Choroid plexus epithelial cell (primary cell): ENCODE measurements at places on chromosomes 13 and 19.
A peak's percentile ranks its signal among the peaks of the same experiment; 100 is the strongest.

DNA sequence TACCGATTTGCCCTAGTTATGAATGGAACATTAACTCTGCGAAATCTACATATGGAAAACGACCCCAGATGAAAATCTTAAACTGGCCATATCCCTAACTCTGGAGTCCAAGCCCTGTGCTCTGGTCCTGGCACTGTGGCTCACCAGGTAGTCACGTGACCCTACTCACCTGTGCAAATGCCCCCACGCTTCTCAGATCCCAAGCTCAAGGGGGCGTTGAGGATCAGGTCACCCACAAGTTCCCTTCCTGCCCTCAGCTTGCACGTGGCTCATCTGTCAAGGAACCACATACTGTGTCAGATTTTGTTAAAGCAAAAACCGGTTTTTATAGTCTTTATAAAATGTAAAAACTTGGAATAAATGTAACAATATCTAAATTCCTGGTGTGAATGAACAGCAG, 324.0 kb downstream of the SHISA2 start:
- no peak for DNase-seq

DNA sequence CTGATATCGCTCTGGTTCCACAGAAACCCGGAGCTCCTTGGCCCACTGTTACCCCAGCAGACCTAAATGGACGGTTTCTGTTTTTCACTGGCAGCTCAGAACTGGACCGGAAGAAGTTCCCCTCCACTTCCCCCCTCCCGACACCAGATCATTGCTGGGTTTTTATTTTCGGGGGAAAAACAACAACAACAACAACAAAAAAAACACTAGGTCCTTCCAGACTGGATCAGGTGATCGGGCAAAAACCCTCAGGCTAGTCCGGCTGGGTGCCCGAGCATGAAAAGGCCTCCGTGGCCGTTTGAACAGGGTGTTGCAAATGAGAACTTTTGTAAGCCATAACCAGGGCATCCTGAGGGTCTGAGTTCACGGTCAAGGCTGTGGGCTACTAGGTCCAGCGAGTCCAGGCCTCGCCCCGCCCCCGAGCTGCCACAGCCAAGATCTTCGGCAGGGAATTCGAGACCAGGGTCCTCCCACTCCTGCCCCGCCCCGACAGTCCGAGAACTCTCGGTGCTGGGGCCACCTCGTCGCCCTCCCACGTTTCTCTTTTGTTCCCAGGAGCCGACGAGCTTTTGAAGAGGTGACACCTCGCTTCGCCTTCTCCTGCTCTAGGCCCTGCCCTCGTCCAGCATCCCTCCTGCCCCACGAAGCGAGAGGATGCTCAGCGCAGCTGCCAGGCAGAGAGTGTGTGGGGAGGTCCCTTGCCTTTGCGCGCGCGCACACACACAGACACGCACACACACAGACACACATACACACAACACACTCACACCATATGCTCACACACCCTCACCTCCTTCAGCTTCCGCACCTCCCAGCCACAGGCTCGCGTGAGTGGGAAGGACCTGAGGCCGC, 8.8 kb downstream of the ZIC2 start:
- peak; percentile 81 for DNase-seq

DNA sequence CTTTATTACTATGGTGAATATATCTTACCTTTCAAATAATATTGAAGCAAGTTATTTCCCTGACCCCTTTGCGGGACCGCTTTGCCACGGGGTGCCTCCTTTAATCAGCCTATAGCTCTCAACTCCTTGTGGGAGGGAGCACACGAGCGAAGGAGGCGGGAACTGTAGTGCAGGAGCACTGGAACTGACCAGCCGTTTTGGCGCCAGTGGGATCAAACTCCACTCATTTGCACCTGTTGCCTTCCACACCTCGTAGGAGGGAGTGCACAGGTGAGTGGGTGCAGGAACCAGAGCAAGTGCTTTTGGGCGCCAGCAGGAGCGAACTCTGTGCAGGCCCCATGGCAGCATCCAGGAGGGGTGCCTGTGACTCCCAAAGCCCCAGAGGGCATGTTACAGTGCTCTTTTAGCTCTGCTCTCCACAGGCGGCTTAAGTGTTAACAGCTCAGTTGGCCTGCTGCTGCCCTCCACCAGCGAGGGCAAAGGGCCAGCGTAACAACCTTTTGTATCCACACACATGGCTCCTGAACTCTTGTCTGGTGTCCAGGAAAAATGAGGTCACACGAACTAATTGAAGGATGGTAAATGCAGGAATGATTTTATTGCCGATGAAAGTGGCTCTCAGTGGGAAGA, 206.9 kb downstream of the GGACT start:
- DNase-seq, result peak; percentile 31

DNA sequence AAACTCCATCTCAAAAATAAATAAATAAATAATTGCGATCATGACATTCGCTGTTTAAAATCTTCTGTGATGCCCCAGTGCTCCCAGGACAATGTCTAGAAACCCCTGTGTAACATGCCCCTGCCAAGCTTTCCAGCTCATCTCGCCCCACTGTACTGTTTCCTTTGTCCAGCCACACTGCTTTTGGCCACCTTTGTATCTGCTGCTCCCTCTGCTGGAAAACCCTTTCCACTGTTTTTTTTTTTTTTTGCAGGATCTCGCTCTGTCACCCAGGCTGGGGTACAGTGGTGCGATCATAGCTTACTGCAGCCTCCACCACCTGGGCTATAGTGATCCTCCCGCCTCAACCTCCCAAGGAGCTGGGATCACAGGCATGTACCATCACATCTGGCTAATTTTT, 7.5 kb downstream of the PLAUR start:
- peak; percentile 47 for DNase-seq

DNA sequence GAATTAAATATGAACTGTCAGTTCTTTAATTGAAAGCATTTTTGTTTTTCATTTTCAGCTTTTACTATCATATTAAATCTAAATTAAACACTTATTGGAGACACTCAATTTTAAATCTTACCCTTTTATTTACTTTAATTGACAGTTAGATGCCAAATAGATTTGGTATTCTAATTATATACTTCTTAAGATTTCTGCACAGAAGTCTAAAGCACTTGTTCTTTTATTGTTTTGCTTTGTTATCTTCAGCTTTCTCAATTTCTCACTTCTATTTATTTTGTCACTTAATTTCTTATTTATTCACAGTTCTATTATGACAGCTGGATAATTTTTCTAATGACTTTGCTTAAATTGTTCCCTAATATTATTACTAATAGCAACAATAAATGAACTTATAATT, 1397.3 kb upstream of the MIR17HG start:
- no peak for DNase-seq

GRCh38 chr13:112178769-112179168, 111.8 kb downstream of the SOX1 start:
- no peak for DNase-seq

DNA sequence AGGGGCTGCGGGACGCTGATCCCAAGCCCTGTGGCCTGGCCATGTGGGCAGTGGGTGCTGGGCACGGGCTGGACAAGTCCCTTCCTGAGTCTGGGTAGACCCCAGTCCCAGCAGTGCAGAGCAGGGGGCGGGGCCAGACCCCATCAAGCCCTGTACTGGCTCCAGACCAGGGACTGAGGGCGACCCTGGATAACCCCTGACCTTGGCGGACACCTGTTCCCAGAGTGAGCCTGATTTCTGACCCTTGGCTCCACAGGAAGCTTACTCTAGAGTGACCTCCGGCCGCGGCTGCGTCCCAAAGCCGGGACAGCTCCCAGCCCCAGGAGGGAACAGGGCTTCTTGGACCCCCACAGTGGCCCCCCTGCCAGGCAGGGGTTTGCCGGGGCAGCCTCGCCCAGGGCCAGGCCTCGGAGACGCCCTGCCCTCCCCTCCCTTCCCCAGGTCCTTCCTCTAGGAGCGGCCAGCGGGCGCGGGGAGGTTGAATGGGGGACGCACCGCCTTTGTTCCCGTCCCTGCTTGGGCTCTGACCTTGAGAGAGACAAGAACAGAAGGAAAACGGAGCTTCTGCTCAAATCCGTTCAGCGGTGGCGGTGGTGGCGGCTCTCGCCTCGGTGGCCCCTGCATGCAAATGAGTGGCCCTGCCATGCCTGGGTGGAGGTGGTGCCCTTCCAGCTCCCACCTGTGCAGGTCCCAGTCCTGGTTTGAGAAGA, 2.3 kb upstream of the EFNA2 start:
- DNase-seq, result no peak

GRCh38 chr13:98507282-98507797, 69.6 kb downstream of the STK24 start:
- DNase-seq, result peak; percentile 64

DNA sequence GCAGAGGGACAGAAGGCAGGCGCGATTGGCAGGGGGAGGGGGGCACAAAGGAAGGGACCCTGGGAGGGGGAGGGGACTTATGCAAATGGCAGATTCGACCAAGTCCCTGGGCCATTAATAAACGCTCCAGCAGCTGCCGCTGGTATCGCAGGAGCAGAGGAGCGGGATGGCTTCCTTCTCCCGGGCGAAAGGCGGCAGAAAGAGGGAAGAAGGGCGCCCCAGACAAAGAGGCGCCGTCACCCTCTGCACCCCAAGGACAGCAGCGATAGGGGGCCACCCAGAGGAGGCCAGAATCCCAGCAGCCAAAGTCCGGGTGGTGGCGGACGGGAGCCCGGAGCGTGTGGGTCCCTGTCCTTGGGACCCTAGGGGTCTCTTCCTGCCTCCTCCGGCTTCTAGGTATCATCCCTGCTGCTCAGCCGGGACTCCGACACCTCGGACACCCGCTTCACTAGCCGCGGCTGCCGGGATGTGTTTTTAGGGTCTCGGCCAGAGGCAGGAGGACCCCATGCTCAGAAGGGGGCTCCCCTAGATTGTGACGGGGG, 1.9 kb downstream of the PTPRS start:
- DNase-seq, result no peak

DNA sequence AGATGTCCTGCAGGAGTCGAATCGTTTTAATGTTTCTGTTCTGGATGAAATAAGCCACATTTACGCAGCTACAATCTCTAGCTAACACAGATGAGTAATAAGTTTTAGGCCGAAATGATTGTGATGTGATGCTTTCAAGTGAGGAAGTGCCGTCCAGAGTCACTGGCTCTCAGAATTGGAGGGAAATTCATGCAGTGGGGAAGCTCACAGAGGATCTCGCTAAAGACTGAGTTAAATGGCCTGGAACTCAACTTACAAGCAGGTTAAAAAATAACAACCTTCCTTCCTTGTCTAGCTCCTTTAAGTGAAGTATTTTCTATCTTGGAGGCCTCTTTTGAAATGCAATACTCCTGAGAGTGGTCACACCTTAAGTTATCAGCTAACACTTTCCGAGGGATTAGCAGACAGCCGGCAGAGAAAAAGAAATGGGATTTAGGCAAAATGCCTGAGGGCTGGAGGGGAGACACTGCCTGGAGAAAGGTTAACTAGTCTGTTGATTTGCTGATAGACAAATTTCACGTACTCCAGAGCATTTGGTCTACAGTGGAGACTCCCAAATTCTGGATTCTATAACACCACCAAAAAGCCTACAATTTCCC, 74.2 kb downstream of the IRS2 start:
- no peak for DNase-seq

DNA sequence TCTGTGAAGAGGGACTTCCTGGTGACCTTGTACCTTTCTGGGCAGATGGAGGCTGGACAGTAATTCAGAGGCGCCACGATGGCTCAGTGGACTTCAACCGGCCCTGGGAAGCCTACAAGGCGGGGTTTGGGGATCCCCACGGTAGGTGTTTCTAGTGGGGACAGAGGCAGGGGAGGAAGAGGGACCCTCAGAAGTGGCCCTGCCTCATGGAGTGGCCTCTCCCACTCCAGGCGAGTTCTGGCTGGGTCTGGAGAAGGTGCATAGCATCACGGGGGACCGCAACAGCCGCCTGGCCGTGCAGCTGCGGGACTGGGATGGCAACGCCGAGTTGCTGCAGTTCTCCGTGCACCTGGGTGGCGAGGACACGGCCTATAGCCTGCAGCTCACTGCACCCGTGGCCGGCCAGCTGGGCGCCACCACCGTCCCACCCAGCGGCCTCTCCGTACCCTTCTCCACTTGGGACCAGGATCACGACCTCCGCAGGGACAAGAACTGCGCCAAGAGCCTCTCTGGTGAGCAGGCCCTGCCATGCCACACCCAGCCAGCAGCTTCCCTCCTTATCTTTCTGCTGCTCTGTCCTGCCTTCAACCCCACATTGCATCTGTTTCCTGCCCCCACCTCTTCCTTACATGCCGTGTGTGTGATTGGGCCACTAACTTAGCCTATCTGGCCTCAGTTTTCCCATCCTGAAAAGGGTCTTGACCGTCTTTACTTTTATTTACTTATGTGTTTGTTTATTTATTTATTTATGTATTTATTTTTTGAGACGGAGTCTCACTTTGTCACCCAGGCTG, 7.3 kb downstream of the ANGPTL4 start:
- no peak for DNase-seq

- no peak for DNase-seq
Measured at GRCh38 chr13:99398071-99398470, 90.9 kb upstream of the GPR183 start.

DNA sequence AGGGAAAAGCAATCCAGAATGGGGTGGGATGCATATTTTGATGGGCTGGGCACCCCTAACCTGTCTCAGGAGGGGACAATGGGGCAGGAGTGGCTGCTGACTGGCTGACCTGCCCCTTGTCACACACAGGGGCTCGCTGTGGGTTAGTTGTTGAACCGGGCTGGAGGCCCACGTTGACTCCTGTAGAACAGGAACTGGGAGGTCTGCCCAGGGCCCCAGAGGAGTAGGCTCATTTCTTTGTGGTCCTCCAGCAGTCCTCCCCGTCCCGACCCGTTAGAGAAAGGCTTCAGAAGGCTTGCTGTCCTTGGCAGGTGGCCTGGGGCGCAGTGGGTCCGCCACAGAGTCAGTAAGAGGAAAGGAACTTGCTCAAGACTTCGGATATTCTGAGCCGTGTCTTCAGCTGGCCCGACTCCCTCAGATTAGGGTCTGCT, 70.1 kb downstream of the COL4A1 start:
- DNase-seq, result no peak

DNA sequence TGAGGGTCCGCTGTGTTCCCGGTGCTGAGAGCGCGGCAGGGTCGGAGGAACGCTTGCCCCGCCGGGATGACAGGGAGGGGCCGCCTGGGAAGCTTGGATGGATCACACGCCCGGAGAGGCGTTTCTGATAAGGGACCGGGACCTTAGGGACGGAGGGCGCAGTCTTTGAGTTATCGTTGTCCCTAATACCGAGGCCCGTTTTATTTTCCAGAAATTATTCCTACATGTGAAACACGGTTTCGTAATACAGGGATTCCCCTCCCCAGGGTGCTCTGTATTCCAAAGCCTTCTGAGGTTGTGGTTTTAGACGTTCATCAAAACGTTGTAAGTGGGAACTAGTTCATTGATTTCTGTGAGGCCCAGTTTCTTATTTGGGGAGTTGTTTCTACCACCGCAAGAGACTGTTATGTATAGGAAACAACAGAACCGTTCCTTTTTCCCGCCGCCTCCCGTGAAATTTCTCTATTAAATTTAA, 752 bp downstream of the PDCD5 start:
- DNase-seq, result peak; percentile 70

GRCh38 chr13:44128552-44129001, 245.0 kb upstream of the SERP2 start:
- no peak for DNase-seq

GRCh38 chr19:49326165-49326704, 1.2 kb upstream of the SLC6A16 start:
- DNase-seq, result no peak
